ENCODE measurements at places on chromosomes 12 and 14.

DNA sequence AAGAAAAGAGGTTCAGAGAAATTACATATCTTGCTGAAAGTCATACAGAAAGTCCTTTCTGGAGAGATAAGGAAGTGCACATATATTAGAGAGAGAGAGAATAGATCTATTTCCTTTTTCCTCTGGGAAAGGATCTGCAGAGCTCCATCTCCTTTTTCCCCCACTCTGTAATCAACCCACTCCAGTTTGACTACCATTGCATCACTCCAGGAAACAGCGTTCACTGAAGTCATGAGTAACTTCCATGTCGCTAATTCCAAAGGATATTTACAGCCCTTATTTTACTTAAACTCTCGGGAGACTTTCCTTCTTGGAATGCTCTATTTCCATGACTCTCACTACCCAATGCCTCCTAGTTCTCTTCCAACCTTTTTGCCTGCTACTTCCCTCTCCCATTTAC is 72.5 kb upstream of the PARP11 start:
- no peak for DNase-seq

DNA sequence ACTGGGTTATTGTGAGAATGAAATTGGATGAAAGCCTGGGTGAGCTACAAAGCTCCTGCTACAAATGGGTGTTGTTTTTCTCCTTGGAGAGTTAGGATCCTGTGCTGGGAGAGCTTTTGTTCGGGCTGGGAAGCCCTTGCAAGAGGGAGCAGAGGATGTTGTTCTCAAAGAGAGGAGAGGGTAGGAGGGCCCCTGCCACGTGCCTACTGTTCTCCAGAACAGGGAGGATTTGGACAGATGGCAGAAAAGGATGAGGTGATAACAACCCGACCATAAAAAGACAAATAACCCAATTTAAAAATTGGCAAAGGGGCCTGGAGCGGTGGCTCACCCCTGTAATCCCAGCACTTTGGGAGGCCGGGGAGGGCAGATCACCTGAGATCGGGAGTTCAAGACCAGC is 68.8 kb downstream of the GALNT16 start:
- no peak for DNase-seq

- no peak for DNase-seq
Measured at GRCh38 chr12:111764120-111764821, 2.5 kb upstream of the ALDH2 start.

GRCh38 chr12:122724641-122725243 is 5.9 kb downstream of the HCAR1 start:
- no peak for DNase-seq

- no peak for DNase-seq
Measured at GRCh38 chr12:94053676-94054075, 94.7 kb upstream of the PLXNC1 start.

- no peak for DNase-seq
Measured at GRCh38 chr14:75335571-75335970, 56.9 kb downstream of the FOS start.

DNA sequence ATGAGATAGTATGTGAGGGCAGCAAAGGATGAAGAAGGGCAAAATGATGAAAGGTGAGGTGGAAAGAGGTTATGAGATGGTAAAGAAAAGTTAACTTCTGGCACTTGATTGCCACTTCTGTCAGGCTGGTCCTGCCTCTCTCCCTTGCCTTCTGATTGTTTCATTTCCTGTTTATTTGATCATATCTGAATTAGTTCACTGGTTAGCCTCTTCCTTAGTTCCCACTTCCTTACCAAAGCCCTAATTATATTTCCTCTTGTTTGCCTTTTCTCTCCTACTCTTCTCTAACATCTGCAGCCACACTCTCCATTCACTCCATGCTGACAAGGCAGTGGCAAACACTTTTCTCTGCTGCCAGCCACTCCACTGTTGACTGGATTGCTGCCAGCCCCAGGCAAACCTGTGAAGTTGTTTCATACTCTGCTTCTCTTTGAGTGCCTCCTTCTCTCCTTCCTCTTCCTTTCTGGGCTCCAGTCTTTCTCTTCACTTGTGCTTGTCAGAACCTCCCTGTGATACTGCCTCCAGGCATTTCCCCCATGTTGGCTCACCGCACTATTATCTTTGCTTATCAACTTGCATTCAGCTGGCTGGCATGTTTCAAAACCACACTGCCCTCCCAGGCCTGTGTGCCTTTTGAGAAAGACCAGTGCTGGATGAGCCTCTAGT is 8.1 kb downstream of the PNP start:
- no peak for DNase-seq

GRCh38 chr12:46900734-46901463 is 75.1 kb upstream of the SLC38A4 start:
- no peak for DNase-seq

- DNase-seq: no peak
Measured at GRCh38 chr14:63342371-63342770, 23.6 kb upstream of the GPHB5 start.

GRCh38 chr12:89574736-89575208 is 48.9 kb upstream of the POC1B start:
- DNase-seq: no peak

GRCh38 chr12:102990419-102990818 is 32.9 kb downstream of the ASCL1 start:
- DNase-seq: no peak

DNA sequence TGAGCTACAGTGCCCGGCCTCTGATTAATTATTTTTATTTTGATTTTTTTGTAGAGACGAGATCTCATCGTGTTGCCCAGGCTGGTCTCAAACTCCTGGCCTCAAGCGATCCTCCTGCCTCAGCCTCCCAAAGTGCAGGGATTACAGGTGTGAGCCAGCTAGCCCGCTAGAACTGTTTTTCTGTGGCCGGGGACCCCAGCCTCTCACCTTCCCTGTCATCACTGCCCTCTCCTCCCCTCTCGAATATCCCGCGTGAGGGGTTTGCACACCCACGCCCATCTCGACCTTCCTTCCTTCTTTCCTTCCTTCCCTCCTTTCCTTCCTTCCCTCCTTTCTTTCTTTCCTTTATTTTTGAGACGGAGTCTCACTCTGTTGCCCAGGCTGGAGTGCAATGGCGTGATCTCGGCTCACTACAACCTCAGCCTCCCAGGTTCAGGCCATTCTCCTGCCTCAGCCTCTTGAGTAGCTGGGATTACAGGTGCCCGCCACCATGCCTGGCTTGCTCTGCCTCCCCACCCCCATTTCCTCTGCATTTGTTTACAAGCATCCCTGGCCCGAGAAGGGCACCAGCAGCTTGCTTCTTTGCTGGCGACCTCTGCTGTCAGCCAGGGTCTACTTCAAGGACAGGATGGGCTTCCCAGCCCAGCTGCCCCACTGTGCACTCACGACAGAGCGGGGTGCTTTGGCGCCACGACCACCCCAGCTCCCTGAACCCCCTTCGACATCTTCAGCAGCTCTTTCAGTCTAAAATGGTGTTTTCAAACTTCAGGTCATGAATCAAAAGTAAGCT is 4.3 kb upstream of the TRAF3 start:
- no peak for DNase-seq

GRCh38 chr12:103273645-103274044 is 222.1 kb downstream of the C12orf42 start:
- DNase-seq: no peak

DNA sequence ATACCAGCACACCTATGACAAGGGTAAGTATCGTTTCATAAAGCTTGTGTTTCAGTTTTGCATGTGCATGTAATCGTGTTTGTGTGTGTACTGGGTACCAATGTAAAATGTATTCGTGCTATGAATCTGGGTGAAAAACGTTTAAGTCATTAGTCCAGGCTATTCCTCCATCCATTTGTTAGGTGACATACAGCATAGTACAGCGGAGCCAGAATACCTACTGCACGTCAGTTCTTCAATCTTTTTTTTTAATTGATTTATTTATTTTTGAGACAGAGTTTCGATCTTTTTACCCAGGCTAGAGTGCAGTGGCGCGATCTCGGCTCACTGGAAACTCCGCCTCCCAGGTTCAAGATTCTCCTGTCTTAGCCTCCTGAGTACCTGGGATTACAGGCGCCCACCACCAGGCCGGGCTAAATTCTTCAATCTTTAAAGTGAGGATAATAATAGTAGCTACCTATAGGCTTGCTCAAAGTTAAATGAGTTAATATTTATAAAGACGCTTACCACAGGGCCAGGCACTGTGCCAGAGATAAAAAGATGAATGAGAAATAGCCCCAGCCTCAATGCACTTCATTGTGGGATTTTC is 661 bp upstream of the RPS26 start:
- no peak for DNase-seq

All from activated naive CD4-positive, alpha-beta T cell treated with anti-CD3 and anti-CD28 coated beads, Interleukin-2, amount 50 U/mL, for 72 hours (primary cell).